NCI-H1930 (cell line): ENCODE measurements at places on chromosomes 12 and 14.

DNA sequence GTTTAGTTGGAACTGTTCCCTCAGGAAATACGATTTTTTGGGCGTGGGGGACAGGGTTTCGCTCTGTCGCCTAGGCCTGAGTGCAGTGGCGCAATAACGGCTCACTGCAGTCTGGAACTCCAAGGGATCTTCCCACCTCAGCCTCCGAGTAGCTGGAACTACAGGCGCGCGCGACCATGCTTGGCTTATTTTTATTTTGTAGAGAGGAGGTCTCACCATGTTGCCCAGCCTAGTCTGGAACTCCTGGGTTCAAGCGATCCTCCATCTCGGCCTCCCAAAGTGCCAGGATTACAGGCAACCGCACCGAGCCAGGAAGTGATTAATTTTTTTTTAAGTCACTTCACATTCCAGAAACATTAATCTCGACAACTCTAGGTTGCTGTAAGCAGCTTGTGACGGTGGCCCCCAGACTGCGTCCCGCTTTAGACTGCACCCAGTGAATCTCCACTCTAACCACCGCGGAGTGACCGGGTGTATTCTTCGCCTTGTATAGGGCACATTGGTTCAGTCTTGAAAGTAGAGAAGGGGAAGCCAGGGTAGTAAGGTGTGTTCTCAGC is 830 bp upstream of the MIS18BP1 start:
- no peak for DNase-seq

DNA sequence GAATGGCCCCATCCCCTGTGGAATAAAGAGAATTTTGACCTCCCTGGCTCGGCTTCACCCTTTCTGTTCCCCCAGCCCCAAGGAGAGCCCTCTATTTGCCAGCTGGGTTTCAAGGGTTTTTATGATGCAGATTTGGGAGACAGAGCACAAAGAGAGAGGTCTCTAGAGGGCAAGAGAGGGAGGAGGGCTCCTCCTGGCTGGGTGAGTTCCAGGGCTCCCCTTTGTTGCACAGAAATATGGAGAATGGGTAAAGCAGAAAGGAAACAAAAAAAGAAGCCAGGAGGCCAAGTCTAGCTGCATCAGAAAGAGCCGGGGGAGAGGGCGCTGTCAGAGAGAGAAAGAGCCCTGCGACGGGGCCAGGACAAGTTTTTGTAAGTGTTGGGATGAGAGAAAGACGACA is 319.6 kb upstream of the RTL1 start:
- DNase-seq = no peak

DNA sequence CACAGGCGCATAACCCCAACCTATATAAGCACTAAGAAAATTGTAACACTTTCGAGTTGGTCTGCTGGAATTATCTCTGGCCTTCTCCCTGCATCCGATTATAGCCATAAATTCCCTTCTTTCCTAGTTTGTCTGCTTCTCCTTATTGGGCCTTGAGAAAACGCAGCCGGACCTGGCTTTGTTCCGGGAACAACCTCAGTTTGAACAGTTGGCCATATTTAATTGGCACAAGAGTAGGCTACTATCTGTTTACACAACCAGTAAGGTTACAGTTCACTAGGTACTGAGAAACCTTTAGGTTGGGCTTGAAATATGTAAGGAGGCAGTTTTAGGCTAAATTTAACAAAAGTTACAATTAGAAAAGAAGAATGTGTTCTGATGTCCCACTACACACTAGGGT is 176.1 kb downstream of the IPO8 start:
- DNase-seq = no peak

- peak; percentile 72 for DNase-seq
Measured at GRCh38 chr14:20681348-20682126, 2.8 kb upstream of the RNASE4 start.

DNA sequence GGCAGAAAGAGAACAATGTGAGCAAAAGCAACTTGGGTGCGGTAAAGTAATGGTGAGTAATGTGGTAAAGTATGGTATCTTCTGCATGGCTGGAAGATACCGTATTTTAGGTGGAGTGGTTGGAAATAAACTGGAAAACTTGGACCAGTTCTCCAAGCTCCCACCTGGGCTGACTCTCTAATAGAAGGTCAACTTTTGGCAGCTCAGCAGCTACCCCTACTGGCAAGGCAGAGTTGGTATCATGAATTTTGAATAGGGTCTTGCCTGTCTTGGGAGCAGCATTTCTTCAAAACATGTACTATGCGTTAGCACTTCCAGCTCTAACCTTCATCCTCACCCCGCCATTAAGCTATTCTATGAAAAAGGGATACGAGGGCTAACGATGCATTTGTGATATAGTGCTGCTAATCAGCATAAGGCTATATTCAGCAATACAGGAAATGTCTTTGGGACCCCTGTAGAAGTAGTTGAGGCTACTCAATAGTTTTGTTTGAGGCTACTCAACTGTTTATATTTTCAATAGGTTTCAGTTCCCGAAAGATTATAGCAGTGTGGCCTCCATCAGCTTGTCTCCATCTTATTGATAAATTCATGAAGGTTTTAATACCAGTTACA is 276.3 kb upstream of the FAR2 start:
- peak; percentile 11 for DNase-seq

GRCh38 chr12:9343731-9344130 is 135.5 kb upstream of the PZP start:
- DNase-seq = no peak

- no peak for DNase-seq
Measured at GRCh38 chr14:98551028-98551427, 721.0 kb downstream of the BCL11B start.

GRCh38 chr12:68639396-68639767 is 28.7 kb downstream of the RAP1B start:
- no peak for DNase-seq

GRCh38 chr12:70774055-70774454 is 136.8 kb upstream of the PTPRB start:
- DNase-seq = no peak

GRCh38 chr12:121774968-121775474 is 18.5 kb downstream of the RHOF start:
- no peak for DNase-seq

GRCh38 chr12:30692470-30692869 is 3.2 kb downstream of the IPO8 start:
- DNase-seq = no peak

DNA sequence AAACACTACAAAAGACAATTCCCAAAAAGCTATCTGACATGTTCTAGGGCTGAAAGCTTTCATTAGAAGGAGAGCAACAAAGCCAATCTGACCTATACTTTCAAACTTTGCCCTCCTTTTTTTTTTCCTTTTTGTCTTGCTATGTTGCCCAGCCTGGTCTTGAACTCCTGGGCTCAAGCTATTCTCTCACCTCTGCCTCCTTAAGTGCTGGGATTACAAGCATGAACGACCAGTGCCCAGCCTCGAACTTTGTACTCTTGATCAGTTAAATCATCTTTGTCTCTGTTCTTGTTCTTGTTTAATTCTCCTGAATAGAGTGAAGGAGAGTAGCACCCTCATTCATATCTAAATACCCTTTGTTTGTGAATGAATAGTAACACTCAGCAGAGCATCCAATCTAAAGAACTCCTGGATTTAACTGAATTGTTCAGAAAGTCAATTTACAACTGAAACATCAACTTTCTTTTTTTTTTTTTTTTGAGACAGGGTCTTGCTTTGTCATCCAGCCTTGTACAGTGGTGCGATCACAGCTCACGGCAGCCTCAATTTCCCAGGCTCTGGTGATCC is 22.1 kb downstream of the ERP29 start:
- DNase-seq = no peak

- DNase-seq = no peak
Measured at GRCh38 chr14:42407153-42407552, 800.5 kb downstream of the LRFN5 start.

DNA sequence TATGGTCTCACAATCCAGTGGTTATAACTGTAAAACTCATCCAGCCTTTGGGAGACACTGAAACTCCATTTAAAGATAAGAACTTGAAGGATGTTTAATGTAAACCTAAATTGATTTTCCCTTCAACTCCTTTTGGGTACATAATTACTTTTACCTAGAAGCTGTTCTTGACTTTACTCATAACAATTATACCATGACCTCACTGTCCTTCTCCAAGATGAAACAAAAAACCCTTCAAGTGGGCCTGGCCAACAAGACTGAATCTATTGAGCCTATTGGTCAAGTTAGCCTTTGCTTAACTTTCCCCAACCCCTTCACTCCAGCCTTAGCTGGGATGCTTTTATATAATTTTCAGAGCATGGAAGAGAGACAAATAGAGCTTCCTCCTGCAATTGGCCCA is 22.5 kb downstream of the PARP2 start:
- no peak for DNase-seq

DNA sequence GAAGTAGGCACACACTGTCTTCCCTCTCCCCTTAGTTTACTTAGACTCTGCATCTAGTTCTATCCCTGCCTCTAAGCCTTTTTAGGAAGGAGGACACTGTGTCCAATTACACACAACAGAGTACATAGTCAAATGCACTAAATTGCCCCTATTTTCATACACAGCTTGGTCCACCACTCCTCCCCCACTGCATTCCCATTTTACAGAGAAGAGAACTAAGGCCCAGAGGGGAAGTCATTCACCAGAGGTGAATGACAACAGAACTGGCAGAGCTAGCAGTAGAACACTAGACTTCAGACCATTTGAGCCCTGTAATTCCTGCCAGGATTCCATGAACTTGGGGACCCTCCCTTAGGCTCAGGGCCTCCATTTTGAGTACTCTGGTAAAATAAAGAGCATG is 1.1 kb upstream of the JPH4 start:
- no peak for DNase-seq

GRCh38 chr14:100303179-100303578 is 3.1 kb downstream of the SLC25A29 start:
- DNase-seq = no peak

DNA sequence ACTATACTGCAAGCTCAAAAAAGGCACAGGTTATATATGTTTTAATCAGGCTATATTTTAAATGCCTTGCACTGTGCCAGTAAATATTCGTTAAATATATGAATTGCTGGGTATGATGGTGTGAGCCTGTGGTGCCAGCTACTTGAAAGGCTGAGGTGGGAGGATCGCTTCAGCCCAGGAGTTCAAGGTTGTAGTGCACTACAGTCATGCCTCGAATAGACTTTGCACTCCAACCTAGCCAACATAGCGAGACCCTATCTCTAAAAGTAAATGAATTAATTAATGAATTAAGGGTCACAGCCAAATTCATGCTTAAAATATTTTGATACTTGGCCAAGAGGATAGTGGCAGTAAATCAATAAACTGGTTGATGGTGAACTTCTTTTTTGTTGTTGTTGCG is 22.2 kb upstream of the MDM2 start:
- no peak for DNase-seq

DNA sequence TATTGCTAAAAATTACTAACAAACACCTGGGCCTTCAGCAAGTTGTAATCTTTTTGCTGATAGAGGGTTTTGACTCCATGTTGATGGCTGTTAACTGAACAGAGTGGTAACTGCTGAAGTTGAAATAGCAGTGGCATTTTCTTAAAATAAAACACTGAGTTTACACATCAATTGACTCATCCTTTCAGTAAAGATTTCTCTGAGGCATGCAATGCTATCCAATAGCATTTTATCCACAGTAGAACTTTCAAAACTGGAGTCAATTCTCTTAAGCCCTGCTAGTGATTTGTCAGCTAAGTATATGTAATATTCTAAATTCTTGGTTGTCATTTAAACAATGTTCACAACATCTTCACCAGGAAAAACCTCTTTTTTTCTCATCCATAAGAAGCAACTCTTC is 59.5 kb downstream of the CMAS start:
- DNase-seq = no peak

GRCh38 chr14:22996768-22997654 is 12.9 kb downstream of the C14orf93 start:
- DNase-seq = no peak

GRCh38 chr12:77325511-77326236 is 260.3 kb upstream of the E2F7 start:
- DNase-seq = no peak

- DNase-seq = peak; percentile 65
Measured at GRCh38 chr12:82971584-82971983, 284.9 kb downstream of the TMTC2 start.

GRCh38 chr12:21248679-21249078 is 86.0 kb downstream of the SLCO1A2 start:
- no peak for DNase-seq

- no peak for DNase-seq
Measured at GRCh38 chr14:39877577-39878190, 445.5 kb upstream of the FBXO33 start.

DNA sequence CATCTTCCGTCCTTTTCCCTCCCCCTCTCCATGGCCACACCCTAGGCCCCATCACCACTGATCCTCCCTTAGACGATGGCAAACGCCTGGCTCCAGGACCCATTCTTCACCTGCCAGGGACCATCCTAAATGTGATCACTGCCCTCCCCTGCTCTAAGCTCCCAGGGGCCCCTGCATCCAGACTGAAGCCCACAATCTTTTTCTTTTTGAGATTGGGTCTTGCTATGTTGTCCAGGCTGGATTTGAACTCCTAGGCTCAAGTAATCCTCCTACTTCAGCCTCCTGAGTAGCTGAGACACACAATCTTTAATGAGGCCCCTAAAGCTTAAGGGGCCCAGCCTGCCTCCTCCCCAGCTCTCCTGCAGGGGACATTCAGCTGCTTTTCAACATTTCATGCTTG is 15.3 kb downstream of the RBM19 start:
- no peak for DNase-seq

- DNase-seq = no peak
Measured at GRCh38 chr12:119423285-119423684, 88.8 kb downstream of the CCDC60 start.

DNA sequence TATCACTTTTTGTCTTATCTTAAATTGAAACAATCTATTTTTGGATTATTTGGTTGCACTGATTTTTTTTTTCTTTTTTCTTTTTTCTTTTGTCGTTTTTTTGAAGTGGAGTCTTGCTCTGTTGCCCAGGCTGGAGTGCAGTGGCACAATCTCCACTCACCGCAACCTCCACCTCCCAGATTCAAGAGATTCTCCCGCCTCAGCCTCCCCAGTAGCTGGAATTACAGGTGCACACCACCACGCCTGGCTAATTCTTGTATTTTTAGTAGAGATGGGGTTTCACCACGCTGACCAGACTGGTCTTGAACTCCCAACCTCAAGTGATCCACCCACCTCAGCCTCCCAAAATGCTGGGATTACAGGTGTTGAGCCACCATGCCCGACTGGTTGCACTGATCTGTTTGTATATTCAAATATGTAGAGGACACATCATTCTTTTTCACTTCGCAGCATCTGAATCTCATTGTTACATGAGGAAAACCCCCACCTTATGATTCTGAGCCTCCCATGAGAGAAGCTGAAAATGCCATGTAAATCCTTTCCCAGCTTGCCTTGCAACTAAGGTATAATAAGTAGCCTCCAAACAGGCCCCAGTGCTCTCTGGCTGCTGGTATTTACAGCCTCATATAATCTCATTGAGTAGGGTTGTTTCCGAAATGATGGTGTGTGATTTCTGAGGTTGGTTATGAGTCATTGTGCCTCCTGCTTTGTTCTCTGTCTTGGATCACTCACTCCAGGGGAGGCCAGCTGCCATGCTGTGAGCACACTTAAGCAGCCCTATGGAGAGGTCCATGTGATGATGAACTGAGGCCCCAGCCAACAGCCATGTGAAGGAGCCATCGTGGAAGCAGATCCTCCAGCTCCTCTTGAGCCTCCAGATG is 5.2 kb upstream of the HSP90B1 start:
- DNase-seq = no peak
